ENCODE measurements at places on chromosomes 7 and 10.

GRCh38 chr10:6929148-6929830 lies 349.2 kb upstream of the PRKCQ start:
- DNase-seq, result peak; percentile 63

- no peak for DNase-seq
These were observed 126.5 kb upstream of the CHRM2 start for GRCh38 chr7:136741941-136742340.

- DNase-seq, result no peak
These were observed 111.8 kb upstream of the FEZF1 start for GRCh38 chr7:122416336-122416735.

DNA sequence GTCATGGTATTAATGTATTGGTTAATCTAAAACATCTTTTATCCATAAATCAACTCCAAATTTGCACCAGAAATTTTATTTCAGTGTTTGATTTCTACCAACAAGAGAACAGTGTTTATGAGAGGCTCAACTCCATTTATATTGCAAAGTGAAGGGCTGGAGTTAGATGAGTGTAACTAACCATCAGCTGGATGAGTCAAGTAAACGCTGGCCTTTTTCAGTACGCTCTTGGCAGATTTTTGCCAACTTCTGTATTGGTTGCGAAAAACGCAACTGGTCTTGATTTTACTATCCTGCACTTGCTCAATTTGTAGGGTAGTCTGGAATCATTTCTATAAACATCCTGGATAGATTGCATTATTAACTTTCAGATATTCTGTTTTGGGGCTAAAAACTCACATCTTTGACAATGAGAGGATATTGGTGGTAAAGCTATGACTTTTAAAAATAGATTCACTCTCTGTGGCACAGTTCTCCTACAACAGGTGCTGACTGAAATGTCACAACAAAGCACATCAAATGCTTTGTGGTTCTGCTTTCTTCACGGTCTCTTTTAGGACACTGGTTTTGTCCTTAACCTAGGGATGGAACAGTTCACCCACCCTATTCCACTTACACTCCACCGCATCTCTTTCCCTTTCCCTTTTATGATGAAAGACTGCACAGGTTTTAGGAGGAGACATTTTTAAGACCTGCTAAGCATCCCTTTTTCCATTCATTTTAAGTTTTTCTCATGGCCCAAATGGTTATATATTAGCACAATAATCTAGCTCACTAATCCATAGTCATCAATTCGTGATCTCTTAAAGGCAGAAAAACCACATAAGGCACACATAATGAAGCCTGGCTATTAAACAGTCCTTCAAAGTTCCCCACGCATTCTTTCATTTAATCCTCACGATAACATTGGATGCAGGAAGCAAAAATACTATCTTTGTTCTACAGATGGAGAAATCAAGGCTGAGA lies 12.8 kb downstream of the CACNA2D1 start:
- no peak for DNase-seq

GRCh38 chr7:93861325-93861949 lies 29.1 kb downstream of the TFPI2 start:
- DNase-seq, result no peak

Measured in suppressor macrophage treated with lipopolysaccharide for 1 hour (primary cell).